ENCODE measurements at places on chromosomes 11 and 22.

DNA sequence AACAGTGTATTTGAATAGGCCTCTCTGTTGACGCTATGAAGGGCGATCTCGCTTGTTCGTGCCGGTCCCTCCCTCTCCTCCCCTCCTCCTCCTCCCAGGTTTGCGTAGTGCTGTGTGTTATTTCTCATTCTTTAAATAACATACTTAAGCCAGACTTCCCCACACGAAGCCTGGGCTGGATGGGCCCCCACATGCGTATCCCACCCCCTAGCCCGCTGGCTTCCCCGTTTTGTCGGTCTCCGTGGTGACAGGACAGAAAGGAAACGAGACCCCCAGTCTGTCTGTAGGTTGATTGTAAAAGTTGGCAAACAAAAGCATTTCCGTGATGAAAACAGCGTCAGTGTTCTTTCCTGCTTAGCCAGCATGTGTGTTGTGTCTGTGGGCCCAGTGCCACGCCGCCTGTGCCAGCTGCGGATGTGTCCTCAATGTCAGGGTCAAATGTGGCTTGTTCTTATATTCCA is 27.3 kb downstream of the FAM118A start:
- peak; percentile 78 for DNase-seq

GRCh38 chr22:37049224-37049623 is 2.3 kb upstream of the KCTD17 start:
- peak; percentile 0 for DNase-seq

DNA sequence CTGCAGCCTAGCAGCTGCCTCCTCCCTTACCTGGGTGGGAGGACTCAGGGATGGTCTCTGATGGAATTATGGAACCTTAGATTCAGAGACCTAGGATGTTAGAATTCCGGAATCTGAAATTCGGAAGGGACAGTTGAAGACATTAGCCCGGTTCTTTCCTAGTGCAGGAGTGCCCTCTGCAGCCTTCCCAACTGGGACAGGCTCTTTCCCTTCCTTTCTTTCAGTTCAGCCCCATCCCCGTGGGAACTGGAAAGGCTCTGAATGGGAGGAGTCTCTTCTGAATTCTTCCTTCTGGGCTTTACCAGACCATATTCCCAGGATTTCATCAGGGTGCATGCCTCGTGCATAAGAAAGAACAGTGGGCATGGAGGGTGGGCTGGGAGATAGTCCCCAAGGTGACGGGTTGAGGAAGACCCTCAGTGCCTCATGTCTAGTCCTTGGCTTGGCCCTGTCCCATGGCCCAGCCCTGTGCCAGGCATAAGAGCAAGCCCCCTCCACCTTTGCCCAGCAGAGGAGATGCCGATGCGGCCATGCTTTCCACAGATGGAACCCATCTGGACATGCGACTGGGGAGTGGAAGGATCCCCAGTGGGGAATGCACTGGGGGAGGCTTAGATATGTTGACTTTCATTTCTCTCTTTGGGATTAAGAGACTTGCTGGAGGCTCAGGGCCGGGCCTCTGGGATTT is 14.4 kb downstream of the DNAJB13 start:
- DNase-seq, result no peak

DNA sequence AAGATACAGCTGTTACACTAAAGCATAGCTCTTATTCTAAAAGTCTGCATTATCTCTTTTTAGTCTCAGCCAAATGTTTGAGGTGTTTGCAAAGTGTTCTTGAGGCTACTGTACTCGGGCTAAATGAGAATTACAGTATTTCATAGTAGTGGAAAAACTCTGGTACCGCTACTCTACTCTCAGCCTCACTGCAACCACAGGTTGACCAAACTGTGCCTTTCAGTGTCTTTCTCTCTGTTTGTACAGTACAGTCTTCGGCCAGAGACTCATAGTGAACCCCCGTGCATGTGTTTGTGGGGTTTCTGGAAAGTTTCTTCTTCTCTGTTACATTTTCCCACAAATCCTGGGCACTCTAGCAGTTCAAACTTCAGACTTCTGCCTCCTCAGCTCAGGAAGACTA is 7.4 kb upstream of the LUZP2 start:
- DNase-seq, result no peak

DNA sequence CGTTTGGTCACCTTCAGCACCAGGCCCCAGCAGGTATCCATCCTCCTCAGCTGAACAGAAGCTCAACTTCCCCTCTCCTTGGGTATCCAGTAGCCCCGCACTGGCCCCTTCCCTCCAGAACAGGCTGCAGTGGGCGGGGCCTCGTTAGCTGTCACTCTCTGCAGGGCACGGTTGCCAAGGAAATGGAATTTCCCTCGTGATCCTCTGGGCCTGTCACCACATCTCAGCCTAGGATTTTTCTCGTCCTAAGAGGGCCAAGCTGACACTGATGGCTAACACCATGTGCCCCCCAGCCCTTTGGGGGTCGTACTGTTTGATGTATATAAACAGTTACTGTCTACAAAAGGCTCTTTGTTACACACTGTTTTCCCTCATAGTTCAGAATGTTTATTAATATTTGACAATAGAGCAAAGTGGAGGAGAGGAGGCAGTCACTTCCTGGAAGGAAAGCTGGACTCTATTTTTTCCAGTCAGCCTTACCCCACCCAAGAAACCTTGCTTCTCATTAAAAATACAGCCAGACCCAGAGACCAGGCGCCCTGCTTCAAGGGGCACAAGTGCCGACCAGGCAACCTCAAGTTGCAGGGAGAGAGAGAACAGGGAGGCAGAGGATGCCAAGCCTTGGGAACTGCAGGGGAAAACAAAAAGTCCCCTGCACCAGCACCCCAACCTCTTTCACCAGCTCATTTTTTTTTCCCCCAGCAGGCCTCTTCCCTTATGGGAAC is 44.5 kb downstream of the FEZ1 start:
- peak; percentile 59 for DNase-seq
